Tibial artery (tissue), 4 donors: ENCODE measurements at places on chromosomes 6 and 20.

GRCh38 chr6:80133020-80133419 is 26.5 kb downstream of the BCKDHB start:
- no peak for DNase-seq

DNA sequence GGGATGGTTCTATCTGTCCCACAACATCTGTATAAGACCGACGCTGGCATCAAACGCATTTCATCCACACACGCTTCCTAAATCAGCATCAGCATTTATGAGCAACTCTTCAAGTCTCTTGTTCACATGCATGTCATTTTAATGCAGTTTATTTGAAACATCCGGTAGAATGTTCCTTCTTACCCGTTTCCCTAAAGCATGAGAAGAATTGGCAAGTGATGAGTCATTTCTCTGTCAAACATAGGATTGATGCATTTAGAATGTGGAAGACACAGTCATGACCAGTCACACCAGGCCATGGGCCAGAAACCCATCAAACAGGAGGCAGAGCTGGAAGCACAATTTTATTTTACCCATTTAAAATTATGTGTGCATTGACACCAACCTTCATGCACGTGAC is 122.8 kb downstream of the UST start:
- DNase-seq, result no peak

DNA sequence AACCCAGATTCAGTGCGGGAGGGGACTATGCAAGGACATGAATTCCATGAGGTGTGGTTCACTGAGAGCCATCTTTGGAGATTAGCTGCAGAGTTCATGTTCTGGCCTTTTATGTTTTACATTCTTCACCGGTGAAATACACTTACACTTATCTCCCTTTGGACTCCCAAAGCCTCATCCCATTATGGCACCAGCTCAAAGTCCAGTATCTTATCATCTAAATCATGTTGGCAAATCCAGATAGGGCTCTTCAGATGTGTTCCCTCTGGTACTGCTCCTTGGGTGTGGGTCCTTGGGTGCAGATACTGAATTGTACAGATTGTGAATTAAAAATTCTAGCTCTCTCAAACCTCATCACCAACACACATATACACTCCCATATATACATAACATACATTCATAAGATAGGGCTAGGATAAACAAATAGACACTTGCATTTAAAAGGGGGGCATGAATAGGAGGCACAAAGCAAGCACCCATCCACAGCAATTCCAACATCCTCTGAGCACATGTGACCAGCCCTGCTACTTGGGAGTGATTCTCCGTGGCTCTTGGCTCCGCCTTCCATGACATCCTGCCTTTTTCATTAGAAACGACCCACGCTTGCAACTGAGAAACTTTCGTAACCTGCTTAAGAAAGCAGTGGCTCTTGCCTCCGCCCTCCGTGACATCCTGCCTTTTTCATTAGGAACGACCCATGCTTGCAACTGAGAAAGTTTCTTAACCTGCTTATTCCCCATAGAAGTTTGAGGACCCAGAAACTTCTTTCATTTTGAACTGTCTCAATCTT is 53.6 kb upstream of the LRRC1 start:
- no peak for DNase-seq

DNA sequence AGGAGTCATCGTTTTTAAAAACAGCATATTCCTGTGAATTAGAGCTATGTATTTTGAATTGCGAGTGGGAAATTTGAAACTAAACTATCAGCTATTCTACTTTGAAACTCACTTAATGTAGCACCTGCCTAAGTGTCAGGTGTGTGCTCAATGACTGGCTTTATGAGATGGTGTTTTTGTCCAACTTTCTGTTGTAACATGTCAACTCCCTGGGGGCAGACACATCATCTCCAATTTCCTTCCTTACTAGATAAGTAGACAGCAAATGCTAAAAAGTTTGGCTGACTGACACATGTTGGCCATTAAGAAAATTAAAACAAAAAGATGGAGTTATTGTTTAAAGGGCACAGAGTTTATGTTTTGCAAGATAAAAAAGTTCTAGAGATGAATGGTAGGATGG is 226.9 kb downstream of the TFAP2B start:
- DNase-seq, result no peak

DNA sequence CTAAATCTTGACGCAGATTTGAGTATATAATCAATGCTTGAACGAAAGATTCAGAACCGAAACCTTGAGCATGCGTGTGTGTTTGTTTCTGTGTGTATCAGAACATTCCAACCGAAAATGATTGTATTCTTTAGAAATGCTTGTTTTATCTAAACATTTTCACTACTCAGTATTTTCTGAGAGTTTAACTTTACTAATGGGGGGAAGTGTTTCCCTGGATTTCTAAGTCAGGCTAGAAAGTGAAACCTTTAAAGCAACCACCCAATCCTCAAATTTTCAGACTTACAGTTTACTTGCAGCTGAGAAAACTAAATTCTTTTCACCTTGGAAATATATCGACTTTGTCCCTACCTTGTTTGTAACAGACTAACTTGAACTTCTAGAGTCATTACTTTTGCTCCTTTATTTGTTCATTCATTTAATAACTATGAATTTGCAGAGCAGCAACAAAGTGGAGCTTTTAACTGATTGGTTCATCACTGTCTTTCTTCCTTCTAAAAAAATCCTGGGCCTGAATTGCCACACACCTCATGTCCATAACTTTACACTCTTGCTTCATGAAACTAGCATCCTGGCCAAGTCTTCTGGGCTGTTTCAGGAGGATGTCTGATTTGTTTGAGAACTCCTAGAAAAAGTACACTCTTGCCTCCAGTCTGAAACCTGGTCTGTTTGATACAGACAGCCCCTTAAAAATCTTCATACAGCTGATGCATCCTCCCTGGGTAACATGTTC is 77.8 kb upstream of the XRN2 start:
- DNase-seq, result no peak

DNA sequence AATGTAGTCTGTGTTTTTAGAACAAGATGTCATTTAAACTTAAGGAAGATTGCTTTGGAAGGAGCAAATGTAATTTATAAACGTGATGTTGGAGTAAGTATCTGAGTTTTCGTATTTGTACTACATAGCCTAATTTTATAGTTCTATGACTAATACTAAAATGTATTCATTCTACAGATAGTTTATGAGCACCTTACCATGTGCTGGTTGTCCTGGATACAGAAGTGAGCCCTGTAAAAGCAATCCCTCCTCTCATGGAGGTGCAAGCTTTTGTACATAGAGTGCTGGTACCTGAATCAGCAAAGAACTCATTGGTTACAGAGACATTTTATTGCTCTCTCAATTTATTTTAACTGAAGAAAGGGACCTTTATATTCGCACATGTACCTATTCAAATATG is 27.1 kb downstream of the TBPL1 start:
- DNase-seq, result no peak

GRCh38 chr6:133959667-133960368 is 6.8 kb downstream of the TBPL1 start:
- no peak for DNase-seq

GRCh38 chr20:60810561-60810960 is 441.5 kb upstream of the CDH4 start:
- no peak for DNase-seq

GRCh38 chr20:52787962-52788361 is 184.2 kb upstream of the TSHZ2 start:
- no peak for DNase-seq

DNA sequence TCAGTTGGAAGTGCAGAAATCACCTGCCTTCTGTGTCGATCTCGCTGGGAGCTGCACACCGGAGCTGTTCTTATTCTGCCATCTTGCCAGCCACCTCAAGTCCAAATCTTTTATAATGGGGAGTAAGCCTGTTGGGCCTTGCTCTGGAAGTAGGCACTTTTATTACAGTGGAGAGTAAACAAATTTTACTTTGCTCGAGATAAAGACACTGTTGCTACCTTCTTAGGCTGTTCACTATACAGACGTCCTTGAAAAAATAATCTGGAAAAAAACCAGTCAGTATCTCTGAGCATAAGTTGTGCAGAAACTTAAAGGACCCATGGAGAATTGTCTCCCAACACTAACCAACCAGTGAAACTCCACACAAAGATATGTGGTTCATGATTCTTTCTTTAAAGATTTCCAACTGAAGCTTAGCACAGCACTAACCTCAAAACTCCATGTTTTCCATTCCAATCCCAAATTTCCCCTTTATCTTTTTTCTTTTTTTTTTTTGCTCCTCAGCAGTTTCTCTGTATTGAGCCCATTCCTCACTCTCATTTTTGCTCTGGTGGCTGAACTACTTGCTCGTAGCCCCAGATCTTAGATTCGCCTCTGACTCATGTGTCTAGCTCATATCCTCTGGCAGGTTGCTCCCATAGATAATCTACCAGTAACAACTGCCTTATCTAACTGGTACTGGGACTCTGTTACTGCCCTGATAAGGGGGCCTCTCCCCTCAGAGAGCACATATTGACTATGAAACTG is 34.3 kb upstream of the COL9A1 start:
- no peak for DNase-seq

DNA sequence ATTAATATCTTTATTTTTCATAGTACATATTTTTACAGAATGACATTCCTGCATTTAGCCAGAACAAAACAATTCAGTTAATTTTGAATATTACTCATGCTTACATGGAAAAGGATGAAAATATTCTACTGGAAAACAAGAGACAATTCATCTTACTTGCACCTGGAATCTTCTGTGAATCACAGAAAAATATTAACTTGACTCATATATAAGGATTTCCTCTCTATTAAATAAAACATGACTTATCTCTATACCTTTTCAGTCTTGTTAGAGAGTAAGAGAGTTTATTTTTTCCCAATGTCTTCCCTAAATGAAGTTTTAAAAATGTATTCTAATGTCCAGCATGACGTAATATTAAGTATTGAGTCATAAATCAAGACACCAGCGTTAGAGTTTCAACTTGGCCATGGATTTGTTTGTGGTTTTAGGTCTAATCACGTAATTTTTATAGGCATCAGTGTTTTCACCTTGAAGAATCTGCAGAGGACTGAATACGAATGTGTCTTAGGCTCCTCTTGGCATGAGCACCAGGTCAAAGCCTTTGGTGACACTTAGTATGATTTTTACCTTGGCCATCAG is 445.1 kb upstream of the JAG1 start:
- no peak for DNase-seq

GRCh38 chr6:41371992-41372831 is 36.8 kb downstream of the NCR2 start:
- no peak for DNase-seq
